ENCODE measurements at places on chromosomes 5 and 9.

DNA sequence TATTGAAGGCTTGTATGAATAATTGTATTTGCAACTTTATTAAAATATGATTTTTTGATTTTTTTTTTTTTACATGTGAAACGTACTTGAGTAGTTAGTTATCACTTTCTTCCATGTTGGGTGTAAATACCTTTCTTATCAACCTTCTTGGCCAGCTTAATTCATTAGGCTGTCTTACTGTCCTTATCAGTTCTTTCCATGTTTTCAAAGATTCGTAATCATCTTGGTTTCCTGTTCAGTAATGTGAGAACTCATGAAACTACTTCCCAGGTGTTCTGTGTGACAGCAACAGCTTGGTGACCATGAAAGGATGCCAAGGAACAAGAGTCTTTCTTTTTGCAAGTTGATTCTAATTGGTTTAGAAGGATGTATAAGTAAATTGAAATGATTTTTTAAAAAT is 100.0 kb downstream of the ADGRV1 start:
- DNase-seq = no peak

DNA sequence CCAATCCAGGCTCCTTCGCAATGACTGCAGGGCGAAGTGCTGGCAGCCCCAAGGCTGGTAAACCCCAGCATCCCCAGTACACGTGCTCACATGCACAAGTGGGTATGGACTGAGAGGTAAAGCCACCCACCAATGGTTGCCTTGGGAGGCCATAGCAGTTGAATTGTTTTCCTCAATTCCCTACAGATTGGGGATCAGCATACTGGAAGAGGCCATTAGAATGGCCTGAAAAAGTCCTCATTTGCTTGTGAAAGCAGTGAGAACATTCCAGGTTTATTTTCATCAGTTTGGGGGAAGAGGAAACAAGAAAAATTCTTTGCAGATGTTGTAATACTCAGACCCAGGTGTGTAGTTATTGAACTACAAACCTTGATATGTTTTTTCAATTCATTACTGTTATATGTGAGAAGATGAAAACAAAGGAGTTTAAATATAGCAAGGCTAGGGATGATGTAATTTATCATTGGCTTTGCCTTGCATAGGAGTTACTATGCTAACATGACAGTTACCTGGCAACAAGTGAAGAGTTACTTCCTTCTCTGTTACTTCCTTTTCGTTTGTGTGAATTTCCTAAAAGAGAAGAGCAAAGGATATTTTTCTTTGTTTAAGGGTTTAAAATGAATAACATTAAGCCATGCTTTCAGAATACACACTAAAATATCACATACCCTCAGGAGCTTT is 36.4 kb downstream of the MTMR12 start:
- DNase-seq = peak; percentile 36

DNA sequence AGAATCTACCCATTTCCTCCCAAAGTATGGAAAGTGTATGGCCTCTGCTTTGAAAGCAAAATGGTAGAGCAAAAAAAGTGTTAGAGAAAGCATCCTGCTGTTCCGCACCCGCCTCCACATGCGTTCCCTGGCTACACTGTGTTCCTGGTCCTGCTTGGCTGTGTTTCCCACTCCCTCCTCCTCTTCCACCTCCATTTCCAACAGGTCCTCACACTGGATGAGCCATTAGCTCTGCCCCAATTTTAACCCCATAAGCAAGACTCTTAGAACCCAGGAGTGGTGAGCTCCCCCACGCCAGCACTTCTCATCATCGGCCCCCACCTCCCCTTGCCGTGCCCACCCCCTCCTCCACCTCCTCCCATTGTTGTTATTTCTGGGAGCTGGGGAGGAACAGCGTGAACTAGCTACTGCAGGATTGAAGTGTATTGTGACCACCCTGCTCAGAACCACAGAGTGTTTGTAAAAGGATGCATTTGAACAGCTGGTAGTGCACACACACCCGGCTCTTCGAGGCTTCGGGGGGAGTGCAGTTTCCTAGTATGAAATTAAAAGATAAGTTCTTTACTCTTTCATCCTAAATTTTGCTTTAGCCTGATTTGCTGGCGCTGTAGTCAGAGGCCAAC is 120.0 kb downstream of the PDZD2 start:
- DNase-seq = no peak

DNA sequence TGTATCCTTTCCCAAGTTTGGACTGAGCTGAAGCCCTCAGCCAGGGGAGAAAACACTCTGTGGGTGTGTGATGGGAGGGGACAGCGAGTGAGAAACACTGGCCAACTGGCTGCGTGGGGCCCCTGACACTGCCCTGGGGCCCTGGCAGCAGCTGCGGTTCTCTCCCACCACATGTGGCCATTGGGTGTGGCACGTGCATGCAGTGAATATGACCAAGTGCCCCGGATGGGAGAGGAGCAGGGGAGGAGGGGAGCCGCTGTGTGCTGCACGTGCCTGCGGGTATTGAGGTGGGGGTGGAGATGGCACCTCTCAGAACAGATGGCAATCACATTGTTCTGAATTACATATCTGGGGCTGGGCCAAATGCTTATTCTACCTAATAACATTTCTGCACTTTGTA is 242.4 kb upstream of the PCSK5 start:
- no peak for DNase-seq

- no peak for DNase-seq
These were observed 240.2 kb downstream of the ARHGAP26 start for GRCh38 chr5:143010351-143010750.

DNA sequence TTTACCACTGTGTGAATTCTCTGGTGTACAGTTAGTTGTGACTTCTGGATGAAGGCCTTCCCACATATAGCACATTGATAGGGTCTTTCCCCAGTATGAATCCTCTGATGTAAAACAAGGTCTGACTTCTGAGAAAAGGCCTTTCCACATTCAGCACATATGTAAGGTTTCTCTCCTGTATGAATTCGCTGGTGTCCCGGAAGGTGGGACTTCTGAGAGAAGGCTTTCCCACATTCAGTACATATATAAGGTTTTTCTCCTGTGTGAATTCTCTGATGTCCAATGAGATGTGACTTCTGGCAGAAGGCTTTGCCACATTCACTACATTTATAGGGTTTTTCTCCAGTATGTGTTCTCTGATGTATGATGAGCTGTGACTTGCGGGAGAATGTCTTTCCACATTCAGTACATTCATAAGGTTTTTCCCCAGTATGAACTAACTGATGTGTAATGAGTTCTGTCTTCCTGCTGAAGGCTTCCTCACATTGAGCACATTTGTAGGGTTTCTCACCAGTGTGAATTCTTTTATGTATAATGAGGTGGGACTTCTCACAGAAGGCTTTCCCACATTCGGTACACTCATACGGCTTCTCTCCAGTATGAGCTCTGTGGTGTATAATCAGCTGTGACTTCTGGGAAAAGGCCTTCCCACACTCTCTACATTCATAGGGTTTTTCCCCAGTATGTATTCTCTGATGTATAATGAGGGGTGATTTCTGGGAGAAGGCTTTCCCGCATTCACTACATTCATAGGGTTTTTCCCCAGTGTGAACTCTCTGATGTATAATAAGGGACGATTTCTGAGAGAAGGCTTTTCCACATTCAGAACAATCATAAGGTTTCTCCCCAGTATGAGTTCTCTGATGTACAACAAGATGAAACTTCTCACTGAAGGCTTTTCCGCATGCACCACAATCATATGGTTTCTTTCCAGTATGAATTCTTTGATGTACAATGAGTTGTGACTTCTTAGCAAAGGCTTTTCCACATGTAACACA is 9.1 kb downstream of the ZNF300 start:
- no peak for DNase-seq

GRCh38 chr5:95620870-95621838 is 1.3 kb downstream of the GPR150 start:
- DNase-seq = peak; percentile 9

GRCh38 chr5:111942201-111942600 is 185.2 kb upstream of the NREP start:
- no peak for DNase-seq
